A549 treated with Hydrocortisone at 1 μM for 4 hours (cell line): ENCODE measurements at places on chromosomes 2 and 18. TPM values are rescaled to one million over a fixed set of nuclear protein-coding genes. Genes with fewer than 3 reads are reported as not detected.

The GULP1 gene
- 25.9 to 43.4 TPM (median 28.6 TPM) in 5 replicates for total RNA-seq

The TNFAIP6 gene
- total RNA-seq, result 0.77 to 1.3 TPM (median 1.0 TPM) in 5 replicates

The LYPD1 gene
- 14.6 to 20.6 TPM (median 15.7 TPM) in 5 replicates for total RNA-seq

The SCYGR2 gene
- total RNA-seq, result not detected in 5 replicates

The BCL11A gene
- 0.03 to 0.25 TPM (median 0.13 TPM) in 5 replicates for total RNA-seq

The UGT1A5 gene
- total RNA-seq, result 0.08 to 0.13 TPM in 2 of 5 replicates, not detected in the others

The KCNK3 gene
- total RNA-seq, result 0.37 to 0.95 TPM (median 0.84 TPM) in 5 replicates

The IL1RL2 gene
- total RNA-seq, result 0.02 TPM in 1 of 5 replicates, not detected in the others

The SKOR2 gene
- total RNA-seq, result not detected in 5 replicates

The DNAH6 gene
- 0.01 to 0.18 TPM (median 0.10 TPM) in 5 replicates for total RNA-seq

The SMYD1 gene
- total RNA-seq, result not detected in 5 replicates

The FAM168B gene
- 73.2 to 96.4 TPM (median 86.4 TPM) in 5 replicates for total RNA-seq

The DUSP2 gene
- total RNA-seq, result 0.17 to 0.45 TPM (median 0.38 TPM) in 5 replicates

The KIAA1328 gene
- 1.5 to 2.2 TPM (median 1.6 TPM) in 5 replicates for total RNA-seq

The MSGN1 gene
- total RNA-seq, result not detected in 5 replicates

The TLX2 gene
- 0.08 to 0.35 TPM (median 0.27 TPM) in 5 replicates for total RNA-seq

The GRB14 gene
- total RNA-seq, result 4.9 to 6.4 TPM (median 5.2 TPM) in 5 replicates

The SCN2A gene
- 0.02 to 0.03 TPM in 2 of 5 replicates, not detected in the others for total RNA-seq

The SH3BP4 gene
- total RNA-seq, result 35.2 to 40.7 TPM (median 38.6 TPM) in 5 replicates

The DCC gene
- total RNA-seq, result not detected in 5 replicates

The ANKAR gene
- 1.3 to 1.4 TPM (median 1.3 TPM) in 5 replicates for total RNA-seq

The ANKRD30B gene
- total RNA-seq, result not detected in 5 replicates

The REG3G gene
- not detected in 5 replicates for total RNA-seq

The HOXD4 gene
- total RNA-seq, result 0.14 to 0.61 TPM (median 0.39 TPM) in 5 replicates

The CRYGD gene
- not detected in 5 replicates for total RNA-seq

The CDKL4 gene
- total RNA-seq, result not detected in 5 replicates

The LYG1 gene
- total RNA-seq, result 0.86 to 2.0 TPM (median 1.5 TPM) in 5 replicates
